ENCODE measurements at places on chromosomes 2 and 18. TPM values are rescaled to one million over a fixed set of nuclear protein-coding genes. Genes with fewer than 3 reads are reported as not detected.

Gene NGEF
- 2.3 TPM for polyA plus RNA-seq

Gene CAVIN2
- 40.4 TPM for polyA plus RNA-seq

Gene PRKAG3
- polyA plus RNA-seq = 16.5 TPM

Gene CDK15
- 1.3 TPM for polyA plus RNA-seq

Gene DUSP11
- polyA plus RNA-seq = 16.5 TPM

Gene TSGA10
- polyA plus RNA-seq = 1.9 TPM

Gene ORC2
- 12.6 TPM for polyA plus RNA-seq

Gene NDC80
- polyA plus RNA-seq = 8.8 TPM

Gene LRRTM1
- polyA plus RNA-seq = 0.85 TPM

Gene COL4A3
- polyA plus RNA-seq = 0.26 TPM

Gene SAG
- 0.14 TPM for polyA plus RNA-seq

Gene C1GALT1C1L
- 0.87 TPM for polyA plus RNA-seq

Gene RNU2-63P
- not detected for polyA plus RNA-seq

Gene LINC00305
- not detected for polyA plus RNA-seq

DNA sequence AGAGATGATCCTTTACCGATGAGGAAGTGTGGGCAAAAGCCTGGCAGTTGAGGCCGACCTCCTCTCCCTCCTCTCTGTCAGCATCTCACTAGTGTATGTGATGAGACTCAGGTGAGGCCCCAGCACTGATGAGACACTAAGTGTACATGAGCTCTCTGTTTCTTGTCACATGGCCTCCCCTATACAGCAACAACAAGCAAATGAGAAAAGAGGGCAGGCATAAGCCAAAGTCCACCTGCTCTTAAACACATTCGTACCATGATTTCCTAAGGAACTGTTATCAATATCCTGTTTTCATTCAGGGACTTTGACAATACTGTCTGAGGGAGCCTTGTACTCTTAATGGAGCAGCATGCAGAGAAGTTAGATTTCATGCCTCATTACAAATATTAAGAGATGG, 113.0 kb downstream of the CNTNAP5 start:
- no peak for DNase-seq

DNA sequence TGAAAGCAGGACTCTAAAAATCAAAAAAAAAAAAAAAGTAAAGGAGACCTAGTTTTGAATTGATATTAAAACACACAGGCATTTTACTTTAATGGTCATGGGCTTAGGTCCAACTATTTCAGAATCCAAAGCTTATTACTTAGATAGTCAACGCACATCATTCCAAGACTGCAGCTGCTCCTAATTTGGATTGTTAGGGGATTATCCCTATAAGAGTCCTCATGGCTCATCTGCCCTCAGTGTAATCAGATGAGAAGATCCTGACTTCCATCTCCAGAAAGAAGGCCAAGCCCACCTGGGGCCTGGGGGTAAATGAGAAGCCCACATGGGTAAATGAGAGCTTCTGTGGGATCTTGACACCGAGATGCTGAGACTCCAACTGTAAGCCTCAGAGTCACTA, 424.2 kb downstream of the NRXN1 start:
- DNase-seq = peak; percentile 87

- DNase-seq = no peak
Observed at GRCh38 chr2:46846536-46846935, 69.1 kb downstream of the MCFD2 start.

DNA sequence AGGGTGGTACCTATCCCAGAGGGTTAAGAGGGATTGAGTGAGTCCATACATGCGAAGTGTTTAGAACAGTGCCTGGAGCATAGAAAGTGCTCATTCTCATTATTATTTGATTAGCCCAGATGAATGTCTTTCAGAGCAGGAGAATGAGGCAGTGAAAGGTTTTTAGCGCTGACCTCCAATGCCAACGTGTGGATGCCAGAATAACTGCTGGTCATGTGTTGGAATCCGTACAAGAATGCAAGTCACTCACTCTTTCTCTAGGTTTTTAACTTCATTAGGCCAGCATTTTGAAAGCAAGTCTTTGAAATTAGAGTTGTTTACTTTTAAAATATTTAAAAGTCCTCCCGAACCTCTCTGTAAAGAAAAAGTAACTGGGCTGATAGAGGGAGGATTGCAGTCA, 374.2 kb downstream of the EN1 start:
- no peak for DNase-seq

DNA sequence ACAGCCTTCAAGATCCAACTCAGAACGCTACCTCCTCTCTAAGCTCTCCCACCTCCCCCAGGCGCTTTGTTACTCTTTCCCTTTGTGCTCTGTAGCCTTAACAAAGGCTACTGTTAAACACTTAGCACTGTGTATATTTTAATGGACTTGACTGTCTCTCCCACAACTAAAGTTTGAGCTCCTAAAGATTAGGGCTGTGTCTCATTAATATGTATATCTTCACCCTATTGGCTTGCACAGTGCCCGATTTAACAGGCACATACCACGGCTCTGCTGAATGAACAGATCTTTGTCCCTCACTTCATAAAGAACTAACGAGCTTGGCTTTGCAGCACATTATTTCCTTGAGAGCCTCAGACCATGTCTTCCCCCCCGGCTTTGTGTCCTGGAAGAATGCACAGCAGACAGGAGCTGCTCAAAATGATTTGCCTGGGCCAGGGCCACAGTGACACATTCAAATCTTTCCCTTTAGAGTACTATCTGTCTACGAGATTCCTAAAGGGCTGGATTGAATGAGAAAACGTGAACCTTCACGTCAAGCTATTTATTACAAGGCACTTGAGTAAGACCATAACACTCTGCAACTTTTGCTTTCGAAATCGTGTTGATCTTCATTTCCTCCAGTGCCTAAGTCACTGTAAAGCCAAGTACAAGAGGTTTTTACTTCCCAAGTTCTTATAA, 22.1 kb downstream of the ABHD3 start:
- DNase-seq = peak; percentile 71

GRCh38 chr18:50424877-50425690, 50.2 kb downstream of the SKA1 start:
- DNase-seq = no peak

- DNase-seq = no peak
Observed at GRCh38 chr2:31446848-31447247, 32.3 kb upstream of the XDH start.

GRCh38 chr2:202577250-202578183, 57.3 kb upstream of the FAM117B start:
- DNase-seq = no peak

DNA sequence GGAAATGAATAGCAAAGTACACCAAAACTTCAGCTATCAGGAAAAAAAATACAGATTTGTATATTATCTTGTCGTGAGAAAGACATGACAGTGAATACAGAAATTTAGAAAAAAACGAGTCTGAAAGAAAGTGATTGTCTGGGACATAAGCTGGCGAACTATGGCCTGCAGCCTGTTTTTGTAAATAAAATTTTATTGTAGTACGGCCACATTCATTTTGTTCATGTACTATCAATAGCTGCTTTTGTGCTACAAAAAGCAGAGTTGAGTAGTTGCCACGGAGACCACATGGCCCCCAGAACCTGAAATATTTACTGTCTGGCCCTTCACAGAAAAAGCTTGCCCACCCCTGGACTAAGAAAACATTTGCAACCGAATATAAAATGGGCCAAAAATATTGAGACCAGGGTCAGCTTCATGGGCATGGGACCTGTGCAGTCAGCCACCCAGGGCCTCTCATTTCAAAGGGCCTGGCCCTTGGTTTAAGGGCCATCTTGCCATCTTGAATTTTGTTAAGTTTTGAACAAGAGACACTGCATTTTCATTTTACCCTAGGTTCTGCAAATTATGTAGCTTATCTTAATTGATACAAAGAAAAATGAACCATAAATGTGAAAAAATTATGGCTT, 17.9 kb downstream of the ANTXR1 start:
- no peak for DNase-seq

DNA sequence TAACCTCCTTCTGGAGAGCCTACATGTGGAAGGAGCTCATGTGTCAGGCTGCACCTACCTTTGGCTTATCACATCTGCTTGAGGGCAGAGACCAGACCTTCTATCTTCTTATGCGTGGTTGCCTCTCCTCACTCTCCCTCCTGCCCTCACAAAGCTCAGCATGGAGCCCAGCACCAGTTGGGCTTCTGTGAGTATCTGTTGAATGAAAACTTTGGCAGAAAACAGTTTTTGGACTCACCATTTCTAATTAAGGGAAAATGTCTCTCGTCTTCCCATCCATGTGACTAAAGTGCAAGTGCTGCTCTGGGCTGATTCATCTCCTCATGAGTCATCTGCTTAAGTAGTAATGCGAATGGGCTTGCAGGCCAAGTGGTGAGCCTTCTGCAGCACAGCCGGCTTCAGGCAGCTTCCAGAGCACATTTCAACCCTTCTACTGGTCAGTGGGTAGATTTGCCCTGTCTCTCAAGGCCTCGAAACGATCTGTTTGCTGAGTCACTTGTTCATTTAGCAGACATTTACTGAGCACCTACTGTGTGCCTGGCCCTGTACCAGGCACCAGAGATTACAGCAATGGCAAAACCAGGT, 102.6 kb downstream of the VSNL1 start:
- DNase-seq = peak; percentile 82

GRCh38 chr2:102056079-102056581, 64.4 kb downstream of the IL1R2 start:
- DNase-seq = no peak

DNA sequence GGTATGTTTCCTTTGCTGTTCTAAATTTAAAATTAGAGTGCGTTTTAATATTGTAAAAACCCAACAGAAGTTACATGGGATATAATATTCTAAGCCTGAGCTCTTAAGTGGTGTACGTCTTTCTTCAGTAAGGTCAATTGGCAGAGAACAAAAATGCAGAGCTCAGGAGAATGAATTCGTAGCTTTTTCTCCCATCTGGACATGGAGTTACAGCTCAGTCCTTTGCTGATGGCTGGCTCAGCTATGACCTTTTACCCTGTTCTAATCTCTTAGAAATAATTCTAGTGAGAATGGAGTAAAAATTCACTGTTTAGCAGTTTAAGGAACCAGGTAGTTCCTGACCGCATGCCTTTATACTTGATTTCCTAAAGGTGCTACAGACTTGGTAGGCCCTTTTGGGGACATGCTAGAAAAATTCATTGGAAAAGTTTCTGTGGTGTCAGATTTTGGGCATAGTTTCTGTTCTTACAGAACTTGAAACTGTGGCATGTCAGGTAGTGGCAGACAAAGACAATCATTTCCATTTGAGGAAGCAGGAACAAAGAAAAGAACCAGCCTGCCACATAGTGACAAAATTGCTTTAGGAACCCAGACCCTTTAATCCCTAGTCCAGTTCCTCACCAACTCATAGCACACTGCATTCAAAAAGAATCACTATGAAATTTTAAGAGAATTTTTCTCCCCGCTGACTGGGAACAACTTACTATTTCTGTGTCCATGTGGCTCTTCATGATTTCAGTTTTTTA, 566.8 kb upstream of the ZNF804A start:
- no peak for DNase-seq

DNA sequence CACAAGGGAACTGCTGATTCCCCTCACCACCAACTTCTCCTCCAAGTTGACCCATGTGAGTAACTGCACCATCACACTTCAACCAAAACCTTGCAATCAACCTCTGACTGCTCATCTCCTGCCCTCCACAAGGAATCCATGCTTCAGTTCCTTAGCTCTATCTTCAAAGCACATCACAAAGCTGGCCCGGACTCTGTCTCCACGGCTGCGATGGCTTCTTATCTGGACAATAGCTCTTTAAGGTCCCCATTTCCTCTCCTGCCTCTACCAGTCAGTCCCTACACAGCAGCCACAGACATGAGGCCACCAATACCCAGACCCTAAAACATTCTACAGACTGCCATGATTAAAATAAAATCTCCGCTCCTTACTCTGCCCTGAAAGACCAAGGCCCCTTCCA, 25.7 kb downstream of the MBOAT2 start:
- DNase-seq = no peak

DNA sequence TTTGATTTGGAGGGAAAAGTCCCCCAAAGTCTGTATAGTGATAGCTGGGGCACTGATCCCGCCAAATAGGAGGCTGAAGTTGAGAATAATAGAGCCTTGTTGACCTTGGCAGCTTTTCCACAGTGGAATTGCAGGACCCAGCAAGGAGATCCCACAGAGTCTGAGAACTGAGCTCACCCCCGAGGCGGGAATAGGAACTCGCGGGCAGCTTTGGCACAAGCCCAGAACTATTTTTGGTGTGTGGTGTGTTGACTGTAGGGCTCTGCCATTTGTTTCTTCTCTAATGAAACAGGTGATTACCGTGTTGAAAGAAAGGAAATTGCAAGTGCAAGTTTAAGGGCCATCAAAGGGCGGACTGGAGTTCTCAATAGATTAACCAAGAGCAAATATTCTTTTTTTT, 34.0 kb downstream of the SH3RF3 start:
- DNase-seq = peak; percentile 53

DNA sequence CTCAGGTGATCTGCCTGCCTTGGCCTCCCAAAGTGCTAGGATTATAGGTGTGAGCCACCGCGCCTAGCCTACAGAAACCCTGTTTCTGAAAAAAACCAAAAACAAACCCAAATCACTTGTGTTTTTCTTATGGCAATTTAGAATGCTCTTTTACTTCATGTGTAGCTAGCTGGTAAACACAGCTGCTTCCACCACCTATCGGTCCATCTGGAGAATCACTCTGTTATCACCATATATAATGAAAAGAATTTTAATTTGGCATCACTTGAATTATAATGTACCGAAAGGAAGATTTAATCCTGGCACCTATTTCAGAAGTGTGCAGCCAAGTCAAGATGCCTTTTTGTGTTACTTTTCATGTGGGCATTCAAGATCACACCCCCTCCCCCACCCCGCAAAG, 86.5 kb upstream of the ITGB6 start:
- DNase-seq = no peak

All from muscle of back (tissue), 13 donors.